GM20000 (cell line): ENCODE measurements at places on chromosomes 1 and 21.

DNA sequence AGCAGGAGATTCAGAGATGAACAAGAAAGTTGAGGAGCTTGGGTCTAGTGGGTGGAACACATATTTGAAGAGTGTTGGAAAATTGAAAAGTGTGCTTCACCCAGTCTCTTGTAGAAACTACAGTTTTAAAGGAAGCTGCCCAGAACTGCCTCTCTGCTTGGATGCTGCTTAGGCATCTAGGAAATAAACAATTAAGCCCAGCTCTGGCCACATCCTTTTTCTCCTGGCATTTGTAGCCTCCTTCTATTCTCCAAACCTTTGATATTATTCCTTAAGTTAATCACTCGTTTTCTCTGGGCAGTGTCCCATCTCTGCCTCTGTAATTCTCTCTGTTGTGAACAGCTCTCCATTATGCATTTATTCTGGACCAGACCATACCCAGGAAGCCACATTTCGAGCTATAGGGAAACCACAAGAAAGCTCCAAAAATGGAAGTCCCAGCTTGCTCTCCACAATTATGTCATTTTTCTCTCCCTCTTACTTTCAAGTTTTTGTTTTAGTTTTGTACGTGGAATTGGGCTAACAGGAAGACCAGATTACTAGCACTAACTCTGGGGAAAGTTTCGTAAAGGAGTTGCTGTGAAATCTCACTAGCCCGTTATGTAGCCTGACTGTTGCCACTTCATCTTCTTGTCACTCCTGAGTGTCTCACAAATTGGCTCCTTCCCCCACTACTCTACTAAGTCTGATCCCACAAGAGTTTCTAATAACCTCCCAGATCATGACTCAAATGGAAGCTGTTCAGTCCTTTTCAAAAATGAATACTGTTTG is 102.2 kb downstream of the NTMT2 start:
- peak; percentile 33 for DNase-seq

DNA sequence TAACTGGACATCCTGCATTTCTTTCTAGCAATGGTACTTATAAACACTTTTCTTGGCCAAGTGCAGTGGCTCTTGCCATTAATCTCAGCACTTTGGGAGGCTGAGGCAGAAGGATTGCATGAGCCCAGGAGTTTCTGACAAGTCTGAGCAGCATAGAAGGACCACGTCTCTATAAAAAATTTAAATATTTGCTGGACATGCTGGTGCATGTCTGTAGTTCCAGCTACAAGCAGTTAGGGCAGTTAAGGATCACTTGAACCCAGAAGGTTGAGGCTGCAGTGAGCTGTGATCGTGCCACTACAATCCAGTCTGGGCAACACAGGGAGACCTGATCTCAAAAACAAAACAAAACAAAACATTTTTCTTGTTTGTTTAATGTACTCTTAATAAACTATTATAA is 434.0 kb downstream of the PLA2G4A start:
- no peak for DNase-seq

- DNase-seq = peak; percentile 69
Measured at GRCh38 chr1:2468041-2468472, 8.0 kb upstream of the PLCH2 start.

GRCh38 chr1:46818591-46818990 is 19.7 kb downstream of the CYP4B1 start:
- no peak for DNase-seq

DNA sequence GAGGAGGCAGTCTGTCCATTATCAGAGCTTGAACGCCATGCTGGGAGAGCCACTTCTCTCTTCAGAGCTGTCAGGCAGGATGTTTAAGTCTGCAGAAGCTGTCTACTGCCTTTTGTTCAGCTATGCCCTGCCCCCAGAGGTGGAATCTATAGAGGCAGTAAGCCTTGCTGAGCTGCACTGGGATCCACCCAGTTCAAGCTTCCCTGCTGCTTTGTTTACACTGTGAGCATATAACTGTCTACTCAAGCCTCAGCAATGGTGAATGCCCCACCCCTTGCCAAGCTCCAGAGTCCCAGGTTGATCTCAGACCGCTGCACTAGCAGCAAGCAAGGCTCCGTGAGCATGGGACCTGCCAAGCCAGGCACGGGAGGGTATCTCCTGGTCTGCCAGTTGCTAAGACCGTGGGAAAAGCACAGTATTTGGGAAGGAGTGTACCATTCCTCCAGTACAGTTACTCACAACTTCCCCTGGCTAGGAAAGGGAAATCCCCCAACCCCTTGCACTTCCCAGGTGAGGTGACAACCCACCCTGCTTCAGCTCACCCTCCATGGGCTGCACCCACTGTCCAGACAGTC is 32.5 kb downstream of the RGS13 start:
- DNase-seq = no peak

DNA sequence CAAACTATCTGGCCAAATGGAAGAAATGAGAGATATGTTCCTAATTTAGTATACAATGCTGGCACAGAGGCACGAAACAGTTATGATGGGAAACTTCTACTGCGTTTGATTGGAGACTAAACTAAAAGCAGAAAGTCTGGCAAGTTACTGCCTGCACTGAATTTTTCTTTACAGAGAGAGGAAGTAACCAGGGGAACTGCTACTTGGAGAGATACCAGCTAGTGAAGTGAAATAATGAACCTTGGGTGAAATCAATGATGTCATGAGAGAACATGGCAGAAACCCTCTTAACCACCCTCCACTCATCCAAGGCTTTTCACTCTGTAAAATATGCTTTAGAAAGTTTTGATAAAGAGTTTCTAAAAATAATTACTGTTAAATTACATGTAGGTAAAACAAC is 29.3 kb downstream of the NIBAN1 start:
- DNase-seq = peak; percentile 27

- DNase-seq = no peak
Measured at GRCh38 chr21:45125357-45125756, 51.0 kb downstream of the ADARB1 start.

- no peak for DNase-seq
Measured at GRCh38 chr1:60875138-60875537, 207.2 kb upstream of the NFIA start.

GRCh38 chr1:84913555-84913892 is 20.5 kb upstream of the LPAR3 start:
- no peak for DNase-seq

GRCh38 chr1:207495801-207496792 is at the start of gene CR1:
CR1 (plus strand) TSS chr1:207496157; CDS start chr1:207496268, 111 bp downstream.
- DNase-seq = peak; percentile 64

- no peak for DNase-seq
Measured at GRCh38 chr1:99003581-99004253, 944 bp downstream of the PLPPR5 start.

GRCh38 chr1:172826096-172826741 is 167.3 kb downstream of the FASLG start:
- DNase-seq = peak; percentile 15

- DNase-seq = no peak
Measured at GRCh38 chr1:193562121-193562520, 375.7 kb upstream of the B3GALT2 start.

- no peak for DNase-seq
Measured at GRCh38 chr21:16554503-16554902, 824.7 kb downstream of the USP25 start.

DNA sequence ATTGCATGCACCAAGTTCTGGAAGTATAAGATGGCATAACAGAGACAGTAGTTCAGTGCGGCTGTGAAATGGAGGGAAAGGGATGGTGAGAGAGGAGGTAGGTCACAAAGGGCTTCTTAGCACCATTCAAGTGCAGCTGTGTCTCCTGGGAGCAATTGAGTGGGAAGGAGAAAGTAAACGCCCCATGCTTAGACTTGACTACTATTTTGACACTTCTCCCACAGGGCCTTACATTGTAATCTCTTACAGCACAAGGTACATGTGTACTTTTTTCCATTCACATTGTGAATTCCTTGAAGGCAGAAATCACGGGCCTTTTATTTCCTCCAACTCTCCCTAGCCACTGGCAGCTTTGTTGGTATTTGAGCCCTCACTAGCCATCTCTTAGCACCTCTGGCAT is 239.6 kb upstream of the FOXD3 start:
- no peak for DNase-seq

GRCh38 chr1:212109728-212110127 is 74.2 kb downstream of the DTL start:
- DNase-seq = no peak

- no peak for DNase-seq
Measured at GRCh38 chr1:155396874-155397476, 76.3 kb downstream of the RUSC1 start.

DNA sequence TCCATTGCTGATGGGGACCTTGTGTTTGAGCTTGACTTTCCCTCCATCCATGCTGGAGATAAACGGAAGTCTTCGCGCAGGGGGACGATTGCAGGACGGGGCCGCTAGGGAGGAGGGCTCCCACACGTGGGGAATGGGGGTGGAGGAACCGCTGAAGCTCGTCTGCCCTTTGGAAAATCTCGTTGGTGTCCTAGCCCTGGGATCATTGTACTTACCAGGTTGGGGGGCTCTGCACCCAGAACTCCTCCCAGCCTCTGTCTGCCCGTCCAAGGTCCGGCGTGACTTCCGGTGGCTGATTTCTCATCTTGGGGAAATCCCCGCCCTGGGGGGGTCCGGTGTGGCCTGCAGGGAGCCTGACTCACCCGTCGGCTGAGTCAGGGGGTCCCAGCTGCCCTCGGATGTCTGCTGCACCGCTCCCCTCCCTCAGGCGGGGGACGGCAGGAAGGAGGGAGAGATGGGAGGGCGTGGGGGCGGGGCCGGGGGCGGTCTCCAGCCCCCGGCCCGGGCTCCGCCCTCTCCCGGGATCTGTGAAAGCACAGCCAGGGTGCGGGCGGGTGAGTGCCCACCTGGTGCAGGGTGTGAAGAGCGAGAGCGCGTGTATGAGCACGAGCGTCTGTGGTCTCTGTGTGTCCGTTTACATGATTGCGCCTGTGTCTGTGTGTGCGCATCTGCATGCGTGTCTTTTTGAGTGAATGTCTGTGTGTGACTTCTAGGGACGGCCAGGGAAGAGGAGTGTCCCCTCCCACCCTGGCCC is 35.8 kb downstream of the PIK3CD start:
- DNase-seq = peak; percentile 73

DNA sequence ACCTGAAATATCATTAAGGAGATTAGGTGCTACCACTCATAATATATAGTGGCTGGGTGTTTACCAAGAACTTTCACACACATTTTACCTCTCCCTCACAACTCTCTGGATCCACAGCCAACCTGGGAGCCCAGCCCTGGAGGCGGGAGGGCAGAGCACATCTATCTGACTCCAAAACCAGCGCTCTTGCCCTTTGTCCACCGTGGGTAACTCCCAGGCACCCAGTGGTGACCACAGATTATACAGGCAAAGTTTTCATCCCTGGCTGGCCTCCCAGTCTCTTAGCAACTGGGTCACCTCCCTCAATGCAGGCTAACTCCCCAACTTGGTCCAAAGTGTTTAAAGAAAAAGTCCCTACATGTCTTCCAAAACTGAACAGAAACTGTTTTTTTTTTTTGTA is 2.4 kb downstream of the PAQR7 start:
- DNase-seq = no peak

GRCh38 chr1:34153246-34153645 is 11.8 kb downstream of the CSMD2 start:
- no peak for DNase-seq

- no peak for DNase-seq
Measured at GRCh38 chr1:15343729-15344128, 66.0 kb upstream of the EFHD2 start.
